Bone marrow (tissue), 2 donors: ENCODE measurements at places on chromosomes 6 and 20.
A peak's percentile ranks its signal among the peaks of the same experiment; 100 is the strongest.

- DNase-seq = peak; percentile 65
Observed at GRCh38 chr6:41286544-41287346, at the start of gene TREM1. Gene TREM1 (minus strand): TSS chr6:41286682. CDS start chr6:41286655, 27 bp downstream.

GRCh38 chr6:24943774-24944173 lies 8.0 kb upstream of the RIPOR2 start:
- DNase-seq = no peak

- DNase-seq = no peak
Observed at GRCh38 chr20:48723308-48724264, 104.2 kb downstream of the PREX1 start.

DNA sequence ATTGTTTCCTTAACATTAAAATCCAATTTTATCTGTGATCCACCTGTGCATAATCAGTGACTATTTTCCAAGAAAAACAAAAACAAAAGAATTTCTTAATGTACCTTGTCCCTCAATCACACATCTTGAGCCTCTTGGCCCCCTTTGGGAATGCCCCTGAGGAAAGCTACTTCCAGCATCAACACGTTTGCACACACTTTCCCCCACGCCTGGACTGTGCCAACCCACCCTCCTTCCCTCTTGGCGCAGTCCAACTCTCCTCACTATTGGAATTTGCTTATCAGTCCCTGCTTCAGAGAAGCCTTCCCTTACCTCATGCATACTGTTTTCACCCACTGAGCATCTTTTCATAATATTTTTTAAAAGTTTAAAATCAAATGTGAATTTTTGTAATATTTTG lies 389.4 kb upstream of the NRSN1 start:
- DNase-seq = no peak

- no peak for DNase-seq
Observed at GRCh38 chr20:54995011-54995410, 519.6 kb downstream of the DOK5 start.

- DNase-seq = peak; percentile 7
Observed at GRCh38 chr20:3209257-3209945, at the start of gene ITPA. Gene ITPA (plus strand): TSS chr20:3209498. CDS start chr20:3209552, 54 bp downstream.
